ENCODE measurements at places on chromosomes 11 and 22.

- no peak for DNase-seq
Measured at GRCh38 chr22:23823331-23823791, 15.4 kb downstream of the DERL3 start.

GRCh38 chr11:31236143-31236542 is 133.4 kb downstream of the DCDC1 start:
- peak; percentile 54 for DNase-seq

DNA sequence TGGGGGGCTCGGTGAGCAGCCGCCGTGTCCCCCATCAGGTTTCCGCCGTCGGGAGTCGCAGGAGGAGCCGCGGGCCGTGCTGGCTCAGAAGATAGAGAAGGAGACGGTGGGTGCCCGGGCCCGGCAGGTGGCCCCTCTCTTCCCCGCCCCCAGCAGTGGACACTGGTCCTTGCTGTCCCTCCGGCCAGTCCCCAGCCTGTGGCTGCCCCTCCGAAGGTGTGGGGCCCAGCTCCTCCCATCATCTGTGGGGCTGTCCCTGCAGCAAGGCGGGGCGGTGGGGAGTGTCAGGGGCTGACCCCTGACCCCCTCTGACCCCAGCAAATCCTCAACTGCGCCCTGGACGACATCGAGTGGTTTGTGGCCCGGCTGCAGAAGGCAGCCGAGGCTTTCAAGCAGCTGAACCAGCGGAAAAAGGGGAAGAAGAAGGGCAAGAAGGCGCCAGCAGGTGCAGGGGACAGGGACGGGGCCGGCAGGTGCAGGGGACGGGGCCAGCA is 15.3 kb downstream of the EPS8L2 start:
- no peak for DNase-seq

DNA sequence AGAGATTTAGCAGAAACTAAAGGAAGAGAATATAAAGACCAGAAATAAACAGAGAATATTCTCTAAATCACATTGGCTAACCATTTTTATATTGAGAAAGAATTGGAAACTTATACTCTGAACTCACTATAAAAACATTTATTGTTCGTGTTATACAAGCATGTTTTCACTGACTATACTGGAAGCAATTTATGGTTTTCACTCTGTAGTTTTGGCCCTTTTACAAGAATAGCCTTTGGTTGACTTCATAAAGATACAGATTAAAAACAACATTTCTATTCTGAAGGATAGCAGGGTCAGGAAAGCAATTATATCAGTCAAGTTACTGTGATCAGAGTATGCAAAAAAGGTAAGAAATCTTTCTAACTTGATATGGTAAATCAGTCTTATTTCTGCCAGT is 965.7 kb upstream of the FAT3 start:
- DNase-seq = no peak

DNA sequence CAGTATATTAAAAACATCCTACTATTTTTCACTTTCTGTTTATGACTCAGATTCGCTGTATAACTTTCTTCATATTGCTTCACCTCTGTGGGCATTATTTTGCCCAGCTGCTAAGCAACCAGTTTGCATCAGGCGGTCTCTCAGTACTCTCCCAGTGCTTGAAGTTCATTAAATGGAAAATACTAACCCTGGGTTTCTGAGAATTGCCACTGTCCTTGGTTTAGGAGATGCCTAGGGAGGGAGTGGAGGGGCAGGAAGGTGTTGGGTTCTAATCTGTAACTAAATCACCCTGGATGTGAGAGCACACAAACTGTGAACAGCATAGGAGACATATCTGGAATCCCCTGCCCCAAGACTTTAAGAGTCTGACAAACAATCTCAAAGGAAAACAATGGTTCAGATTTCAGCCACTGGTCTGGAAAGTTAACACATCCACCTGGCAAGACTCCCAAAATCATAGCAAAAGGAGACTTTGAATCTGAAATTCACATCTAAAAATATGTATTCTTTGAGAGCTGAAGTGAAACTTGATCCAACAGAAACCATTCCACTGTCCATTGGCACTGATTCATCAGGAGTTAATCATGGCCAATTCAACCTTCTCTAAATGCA is 540.0 kb downstream of the SOX6 start:
- no peak for DNase-seq

- DNase-seq = no peak
Measured at GRCh38 chr22:36464715-36465231, 16.7 kb downstream of the TXN2 start.

GRCh38 chr11:60756307-60757032 is at the start of gene MS4A15:
Gene MS4A15 (plus strand): TSS chr11:60756867. CDS start chr11:60763734, 6,867 bp downstream.
- DNase-seq = peak; percentile 71

DNA sequence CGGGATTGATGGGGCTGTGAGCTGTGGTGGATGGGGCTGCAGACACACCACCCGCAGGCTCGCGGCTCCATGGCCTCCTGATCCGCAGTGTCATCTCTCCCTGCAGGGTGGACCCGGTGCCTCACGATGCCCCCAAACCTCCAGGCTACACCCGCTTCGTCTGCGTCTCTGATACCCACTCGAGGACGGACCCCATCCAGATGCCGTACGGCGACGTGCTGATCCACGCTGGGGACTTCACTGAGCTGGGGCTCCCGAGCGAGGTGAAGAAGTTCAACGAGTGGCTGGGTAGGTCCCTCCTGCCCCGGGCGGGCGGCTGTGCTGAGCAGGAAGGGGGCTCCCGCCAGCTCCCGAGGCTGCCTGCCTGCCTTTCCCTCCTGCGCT is 23.1 kb downstream of the MPPED1 start:
- no peak for DNase-seq

- no peak for DNase-seq
Measured at GRCh38 chr11:87398931-87399330, 361.2 kb downstream of the TMEM135 start.

DNA sequence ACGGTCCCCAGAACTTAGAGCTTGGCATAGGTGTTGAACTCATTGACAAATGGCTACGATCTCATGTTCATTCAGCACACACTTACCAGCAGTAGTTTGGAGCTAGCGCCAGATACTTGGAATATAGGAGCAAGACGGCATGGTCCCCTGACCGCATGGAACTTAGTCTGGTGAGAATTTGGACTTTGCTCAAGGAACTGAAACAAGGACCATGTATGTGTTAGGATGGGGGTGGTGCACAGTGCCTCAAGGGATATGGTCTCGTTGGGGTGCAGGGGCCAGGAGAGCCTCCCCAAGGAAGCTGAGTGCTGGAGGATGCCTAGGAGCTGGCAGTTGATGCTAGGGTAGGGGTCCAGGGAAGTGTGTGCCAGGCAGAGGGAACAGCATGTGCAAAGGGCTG is 119.2 kb downstream of the KIAA1671 start:
- no peak for DNase-seq

DNA sequence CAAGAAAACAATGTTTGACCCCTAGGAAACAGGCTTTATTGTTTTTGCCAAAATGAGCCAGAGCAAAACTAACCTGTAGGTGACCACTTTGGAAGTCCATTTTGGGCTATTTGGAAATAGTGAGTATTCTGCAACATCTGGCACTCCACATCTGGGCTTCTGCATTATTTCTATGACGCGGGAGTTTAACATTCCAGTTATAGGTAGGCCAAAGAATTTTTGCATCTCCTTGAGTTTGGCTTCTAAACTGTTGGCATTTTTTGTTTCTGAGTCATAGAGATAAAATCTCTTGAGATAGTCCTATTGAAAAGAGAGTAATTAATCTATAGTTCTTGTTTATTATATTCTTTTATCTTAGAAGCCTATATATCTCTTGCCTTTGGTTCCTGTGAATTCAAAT is 2.9 kb downstream of the MMP7 start:
- no peak for DNase-seq

DNA sequence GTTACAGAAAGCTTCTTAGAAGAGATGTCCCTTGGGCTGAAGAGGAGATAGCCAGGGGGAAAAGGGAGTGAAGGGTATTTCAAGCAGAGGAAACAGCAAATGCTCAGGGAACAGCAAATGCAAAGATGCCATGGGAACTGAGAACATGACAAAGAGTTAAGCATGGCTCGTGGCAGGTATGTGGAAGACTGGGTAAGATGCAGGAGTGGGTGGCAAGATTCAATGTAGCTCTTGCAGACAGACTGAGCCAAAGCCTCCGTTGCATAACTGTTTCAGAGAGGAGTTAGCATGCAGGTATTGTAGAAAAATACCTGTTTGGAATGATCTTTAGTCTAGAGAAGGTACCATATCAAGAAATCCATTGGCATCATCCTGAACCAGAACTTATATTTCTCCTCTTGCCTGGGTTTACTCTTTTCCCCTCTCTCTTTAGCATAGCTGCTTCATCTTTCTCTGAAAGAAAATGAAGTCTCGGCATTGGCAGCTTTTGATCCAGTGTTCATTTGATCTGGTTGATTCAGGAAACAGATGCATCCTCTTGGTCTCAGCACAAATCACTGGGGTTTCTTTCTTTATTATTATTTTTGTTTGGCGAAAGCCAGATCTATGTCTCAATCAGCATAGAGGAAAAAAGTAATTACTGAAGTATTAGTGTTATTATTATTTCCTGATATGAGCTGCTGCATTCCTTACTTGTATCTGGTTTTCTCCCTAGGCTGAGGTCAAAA is 41.7 kb upstream of the NUP160 start:
- no peak for DNase-seq

- no peak for DNase-seq
Measured at GRCh38 chr11:44661311-44661717, 65.4 kb upstream of the TSPAN18 start.

DNA sequence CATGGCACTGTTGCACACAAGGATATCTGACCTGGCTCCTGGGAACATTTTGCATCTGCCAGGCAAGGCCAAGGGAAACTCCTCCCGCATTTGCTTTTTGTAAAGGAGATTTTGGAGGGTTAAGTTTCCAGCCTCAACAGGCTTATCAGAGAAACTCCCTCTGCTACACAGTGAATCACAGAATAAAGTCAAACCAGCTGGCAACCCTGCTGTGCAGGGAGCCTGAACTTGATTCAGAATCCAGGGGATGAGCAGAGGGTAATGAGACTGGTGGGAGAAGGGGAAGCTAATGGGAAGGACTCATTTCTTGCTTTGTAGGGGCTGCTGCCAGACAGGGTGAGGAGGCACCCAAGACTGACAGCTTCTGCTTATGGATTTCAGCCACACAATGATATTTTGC is 185.3 kb upstream of the ISX start:
- no peak for DNase-seq

GRCh38 chr22:39408173-39408572 is 8.6 kb downstream of the TAB1 start:
- DNase-seq = no peak

DNA sequence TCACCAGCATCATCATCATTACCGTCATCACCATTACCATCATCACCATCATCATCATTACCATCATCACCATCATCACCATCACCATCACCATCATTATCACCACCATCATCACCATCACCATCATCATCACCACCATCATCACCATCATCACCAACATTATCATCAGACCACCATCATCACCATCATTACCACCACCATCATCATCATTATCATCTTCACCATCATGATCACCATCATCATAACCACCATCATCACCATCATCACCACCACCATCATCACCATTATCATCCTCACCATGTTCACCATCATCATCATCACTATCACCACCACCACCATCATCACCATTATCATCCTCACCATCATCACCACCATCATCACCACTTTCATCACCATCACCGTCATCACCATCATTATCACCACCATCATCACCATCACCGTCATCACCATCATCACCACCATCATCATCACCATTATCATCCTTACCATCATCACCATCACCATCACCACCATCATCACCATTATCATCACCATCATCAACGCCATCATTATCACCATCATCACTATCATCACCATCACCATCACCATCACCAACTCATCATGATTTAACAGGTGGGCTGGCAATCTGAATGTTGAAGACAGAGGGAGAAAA is 2.4 kb upstream of the MYEOV start:
- no peak for DNase-seq

DNA sequence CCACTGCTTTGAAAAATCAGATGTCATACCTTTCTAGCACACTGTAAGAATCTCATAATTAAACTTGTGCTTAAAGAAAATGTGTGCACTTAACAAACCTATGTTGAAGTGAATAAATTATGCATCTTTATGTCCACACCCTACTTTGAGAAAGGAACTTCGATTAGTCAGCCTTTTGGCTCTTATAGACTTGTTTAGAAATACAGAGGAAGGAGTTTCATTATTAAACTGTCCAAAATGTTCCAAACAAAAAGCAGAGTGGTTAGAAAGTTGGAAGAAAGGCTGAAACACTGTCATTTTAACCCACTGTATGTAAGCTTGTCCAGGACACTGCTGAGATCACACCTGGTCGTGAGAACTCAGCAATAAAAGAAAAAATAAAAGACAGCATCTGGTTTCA is 863.2 kb upstream of the CHORDC1 start:
- no peak for DNase-seq

GRCh38 chr11:103295704-103296103 is 186.5 kb downstream of the DYNC2H1 start:
- no peak for DNase-seq

DNA sequence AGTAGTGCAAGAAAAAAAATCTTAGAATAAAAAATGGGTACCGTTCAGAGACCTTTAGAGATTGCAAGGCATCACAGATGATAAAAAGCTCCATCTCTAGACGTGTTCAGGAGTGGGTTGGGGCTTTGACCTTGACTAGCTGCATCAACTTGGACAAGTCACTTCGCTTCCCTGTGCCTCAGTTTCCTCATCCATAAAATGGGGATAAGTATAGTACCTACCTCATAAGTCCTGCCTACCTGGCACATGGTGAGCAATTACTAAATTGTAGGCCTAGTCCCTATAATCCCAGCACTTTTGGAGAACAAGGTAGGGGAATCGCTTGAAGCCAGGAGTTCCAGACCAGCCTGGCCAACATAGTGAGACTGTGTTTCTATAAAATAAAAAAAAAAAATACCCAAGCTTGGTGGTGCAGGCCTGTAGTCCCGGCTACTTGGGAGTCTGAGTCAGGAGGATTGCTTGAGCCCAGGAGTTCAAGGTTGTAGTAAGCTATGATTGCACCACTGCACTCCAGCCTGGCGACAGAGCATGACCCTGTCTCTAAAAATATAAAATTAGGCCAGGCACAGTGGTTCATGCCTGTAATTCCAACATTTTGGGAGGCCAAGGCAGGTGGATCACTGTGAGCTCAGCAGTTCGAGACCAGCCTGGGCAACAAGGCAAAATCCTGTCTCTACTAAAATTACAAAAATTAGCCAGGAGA is 6.0 kb upstream of the F2 start:
- DNase-seq = no peak

- DNase-seq = peak; percentile 54
Measured at GRCh38 chr11:12122083-12122482, 11.7 kb downstream of the MICAL2 start.

- no peak for DNase-seq
Measured at GRCh38 chr11:76631566-76632308, 38.8 kb downstream of the LRRC32 start.

- DNase-seq = no peak
Measured at GRCh38 chr11:30392221-30392784, 69.4 kb downstream of the ARL14EP start.

GRCh38 chr22:32665676-32666075 is 135.8 kb upstream of the TIMP3 start:
- no peak for DNase-seq

GRCh38 chr11:69904161-69904973 is 85.2 kb upstream of the FGF3 start:
- peak; percentile 37 for DNase-seq

Data from hematopoietic multipotent progenitor cell treated with erythropoietin and hydrocortisone succinate and interleukin-3 and kit ligand, for 6 days (in vitro differentiated cells).